ENCODE measurements at places on chromosomes 13 and 19.

DNA sequence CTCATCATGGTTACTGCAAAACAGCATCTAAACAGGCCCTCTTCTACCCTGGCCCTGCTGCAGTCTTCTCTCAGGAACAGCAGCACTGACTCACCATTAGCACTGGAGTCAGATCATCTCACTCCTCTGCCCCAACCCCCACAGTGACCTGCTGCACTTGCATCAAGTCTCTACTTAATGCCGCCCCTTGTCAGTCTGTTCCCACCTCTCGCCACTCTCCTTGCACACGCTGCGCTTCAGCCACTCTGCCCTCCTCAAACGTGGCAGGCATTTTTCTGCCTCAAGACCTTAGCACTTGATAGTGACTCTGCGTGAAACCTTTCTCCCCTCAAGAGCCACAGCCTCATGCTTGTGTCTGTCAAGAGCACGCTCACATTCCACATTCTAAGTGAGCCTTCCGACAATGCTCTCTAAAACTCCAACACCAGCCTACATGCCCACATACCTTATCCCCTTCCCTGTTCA, 22.1 kb downstream of the MIPEP start:
- DNase-seq: no peak

- DNase-seq: no peak
These were observed 11.5 kb downstream of the MPND start for GRCh38 chr19:4354897-4355296.

DNA sequence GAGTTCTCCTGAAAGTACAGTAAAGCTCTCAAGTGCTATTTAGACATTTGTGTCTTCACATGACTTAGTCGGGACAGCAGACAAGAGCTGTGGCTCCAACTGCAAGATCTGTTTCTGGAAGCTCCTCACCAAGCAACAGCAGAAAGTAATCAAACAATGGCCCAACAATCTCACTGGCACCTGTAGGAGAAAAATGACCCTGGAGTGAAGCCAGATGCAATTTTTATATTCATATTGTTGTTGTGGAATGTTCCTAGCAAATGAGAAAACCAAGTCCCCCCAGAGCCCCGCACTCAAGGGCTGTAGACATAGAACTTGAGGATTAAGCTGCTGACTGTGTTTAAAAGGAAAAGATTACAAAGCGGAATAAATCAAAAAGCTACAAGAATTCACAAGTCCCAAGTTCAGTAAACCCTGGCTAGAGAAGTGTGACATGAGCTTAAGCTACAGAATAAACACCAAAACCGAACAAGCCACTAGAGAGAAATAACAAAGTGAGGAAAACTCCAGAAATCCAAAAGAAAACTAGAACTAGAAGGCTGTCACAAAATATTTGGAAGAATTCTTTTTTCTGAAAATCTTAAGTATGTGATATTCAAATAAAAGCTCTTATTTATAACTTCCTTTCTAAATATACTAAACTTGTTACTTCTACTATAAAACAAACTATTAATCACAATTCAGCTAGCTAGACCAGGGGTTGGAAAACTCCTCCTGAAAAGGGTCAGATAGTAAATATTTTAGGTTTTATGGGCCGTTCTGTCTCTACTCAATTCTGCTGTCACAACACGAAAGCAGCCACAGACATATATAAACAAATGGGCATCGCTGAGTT, 454.5 kb downstream of the SUCLA2 start:
- no peak for DNase-seq

GRCh38 chr13:76733671-76734070, 152.5 kb downstream of the KCTD12 start:
- DNase-seq: no peak

GRCh38 chr19:51127755-51128154, 3.0 kb downstream of the SIGLEC9 start:
- DNase-seq: no peak

DNA sequence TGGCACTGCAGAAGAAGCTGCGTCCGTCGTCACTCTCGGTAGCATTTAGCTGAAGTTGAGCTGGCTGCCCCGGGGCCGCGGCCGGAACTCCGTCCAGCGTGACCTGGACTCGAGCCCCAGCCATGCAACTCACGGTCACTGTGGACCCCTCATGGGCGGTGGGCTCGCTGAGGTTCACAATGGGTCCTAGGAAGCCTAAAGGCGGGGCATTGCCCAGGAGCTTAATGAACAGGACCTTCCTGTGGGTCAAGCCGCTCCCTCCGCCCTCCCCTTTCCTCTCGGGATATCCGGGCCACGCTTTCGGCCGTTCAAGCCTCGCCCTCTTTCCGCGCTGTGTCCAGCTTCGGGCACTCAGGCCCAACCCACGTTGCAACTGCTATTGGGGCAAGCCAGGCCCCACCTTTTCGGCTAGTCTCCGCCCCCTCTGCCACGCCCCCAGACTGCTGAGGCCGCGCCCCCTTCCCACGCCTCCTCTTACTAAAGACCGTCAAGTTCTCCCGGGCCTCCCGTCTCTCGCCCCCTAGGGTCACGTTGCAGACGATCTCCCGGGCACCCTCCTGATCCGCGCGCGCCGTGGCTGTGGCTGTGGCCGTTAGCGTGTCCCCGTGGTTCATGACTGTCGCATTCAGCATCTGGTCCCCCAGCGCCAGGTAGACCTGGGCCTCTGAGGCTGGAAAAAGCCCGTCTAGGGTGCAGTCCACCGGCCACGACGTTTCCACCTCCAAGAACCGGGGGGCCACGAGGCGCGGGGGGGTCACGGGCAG, 1.4 kb upstream of the RAVER1 start:
- peak; percentile 29 for DNase-seq

DNA sequence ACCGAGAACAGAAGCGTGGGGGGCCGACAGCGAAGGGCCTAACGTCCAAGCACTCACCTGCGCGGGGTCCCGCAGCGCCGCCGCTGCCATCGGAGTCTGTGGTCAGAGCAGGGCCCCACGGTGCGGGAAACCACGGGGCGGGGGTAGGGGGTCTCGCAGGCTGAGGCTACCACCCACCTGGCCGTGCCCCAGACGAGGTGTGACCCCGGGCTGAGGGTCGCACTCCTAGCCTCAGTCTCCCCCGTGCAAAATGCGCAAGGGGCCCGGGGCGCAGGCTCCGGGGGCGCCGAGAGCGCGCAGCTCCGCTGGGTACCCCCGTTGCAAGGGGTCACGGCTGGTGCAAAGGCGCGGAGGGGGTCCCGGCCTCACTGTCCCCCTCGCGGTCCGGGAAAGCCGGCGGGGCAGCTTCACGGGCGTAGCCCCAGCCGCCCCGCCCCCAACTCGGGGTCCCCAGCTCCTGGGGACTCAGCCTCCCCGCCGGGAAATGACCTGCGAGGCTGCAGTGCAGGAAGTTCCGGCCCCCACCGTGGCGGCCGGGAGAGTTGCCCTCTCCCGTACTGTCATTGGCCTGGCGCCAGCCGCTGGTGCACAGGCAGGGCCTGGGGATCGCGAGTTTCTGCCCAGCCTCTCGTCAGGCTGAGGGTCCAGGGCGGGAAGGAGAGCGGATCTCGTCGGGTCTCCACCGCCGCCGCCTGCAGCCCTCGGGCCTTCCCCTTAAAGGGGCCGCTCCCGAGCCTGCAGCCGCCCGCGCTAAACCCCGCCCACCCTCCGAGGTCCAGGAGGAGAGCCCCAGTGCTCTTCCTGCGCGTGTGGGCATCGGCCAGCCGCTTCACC, at the start of gene ZNF792:
ZNF792 (minus strand) TSS at position 657 of the 834 bp plus-strand sequence; CDS start at position 90, 567 bp downstream.
- no peak for DNase-seq

DNA sequence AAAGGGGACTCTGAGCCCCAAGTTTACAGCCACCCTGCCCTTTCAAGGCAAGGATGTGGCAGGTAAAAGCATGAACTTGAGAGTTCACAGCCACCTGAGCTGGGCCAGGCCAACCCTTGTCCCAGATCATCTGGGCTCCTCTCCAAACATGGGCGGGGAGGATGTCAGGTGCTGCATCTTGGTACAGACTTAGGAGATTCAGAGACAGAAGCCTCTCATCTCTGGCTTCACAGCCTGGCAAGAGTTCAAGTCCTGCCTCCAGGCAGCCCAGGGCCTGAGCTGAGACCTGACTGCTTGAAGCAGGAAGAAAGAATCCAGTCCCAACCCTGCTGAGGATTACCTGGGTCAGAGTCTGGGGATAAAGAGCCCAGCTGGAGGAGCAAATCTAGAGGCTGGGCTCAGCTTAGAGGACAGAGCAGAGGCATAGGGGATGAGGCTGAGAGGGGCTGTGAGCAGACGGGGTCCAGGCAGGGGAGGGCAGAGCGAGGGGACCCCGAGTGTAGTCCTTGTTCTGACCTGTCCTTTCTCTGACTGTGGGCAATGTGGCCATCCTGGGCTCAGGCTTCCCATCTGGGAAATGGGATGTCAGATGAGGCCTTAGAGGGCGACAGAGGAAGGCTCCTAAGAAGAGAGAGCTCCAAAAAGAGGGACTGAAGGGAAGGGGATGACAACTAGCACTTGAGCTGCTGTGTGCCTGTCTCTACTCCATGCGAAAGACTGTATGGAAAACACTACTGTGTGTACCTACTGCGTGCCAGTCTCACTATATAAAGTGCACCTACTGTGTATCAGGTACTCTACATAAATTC, 6.6 kb upstream of the OR10H5 start:
- no peak for DNase-seq

DNA sequence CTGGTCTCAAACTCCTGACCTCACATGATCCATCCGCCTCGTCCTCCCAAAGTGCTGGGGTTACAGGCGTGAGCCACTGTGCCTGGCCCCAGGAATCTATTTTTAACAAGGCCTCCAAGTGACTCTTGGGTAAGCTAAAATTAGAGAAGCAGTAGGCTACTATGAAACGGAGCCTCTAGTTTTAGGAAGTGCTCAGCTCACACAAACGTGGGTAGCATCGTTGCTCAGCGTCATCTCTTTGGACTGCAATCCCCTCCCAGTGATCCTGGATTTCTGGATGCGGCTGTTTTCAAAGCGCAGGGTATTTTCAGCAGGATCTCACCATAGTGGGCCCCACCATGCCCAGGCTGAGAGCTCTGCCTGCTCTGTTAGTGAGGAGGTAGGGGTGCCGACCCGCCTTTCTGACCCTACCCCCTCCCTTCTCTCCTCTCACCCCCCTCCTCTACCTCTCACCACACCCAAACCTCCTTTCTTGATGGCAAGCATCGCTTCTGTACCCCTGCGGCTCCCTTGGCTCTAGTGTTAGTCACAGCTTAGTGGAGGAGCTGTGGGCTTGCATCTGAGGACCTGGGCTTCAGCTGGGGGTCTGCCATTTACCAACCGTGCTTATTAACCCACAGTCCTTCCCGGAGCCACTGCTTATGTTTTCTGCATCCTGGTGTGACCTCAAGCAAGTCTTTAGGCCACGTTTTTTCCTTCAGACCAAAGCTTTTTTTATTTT, 34.2 kb downstream of the GJA3 start:
- no peak for DNase-seq

DNA sequence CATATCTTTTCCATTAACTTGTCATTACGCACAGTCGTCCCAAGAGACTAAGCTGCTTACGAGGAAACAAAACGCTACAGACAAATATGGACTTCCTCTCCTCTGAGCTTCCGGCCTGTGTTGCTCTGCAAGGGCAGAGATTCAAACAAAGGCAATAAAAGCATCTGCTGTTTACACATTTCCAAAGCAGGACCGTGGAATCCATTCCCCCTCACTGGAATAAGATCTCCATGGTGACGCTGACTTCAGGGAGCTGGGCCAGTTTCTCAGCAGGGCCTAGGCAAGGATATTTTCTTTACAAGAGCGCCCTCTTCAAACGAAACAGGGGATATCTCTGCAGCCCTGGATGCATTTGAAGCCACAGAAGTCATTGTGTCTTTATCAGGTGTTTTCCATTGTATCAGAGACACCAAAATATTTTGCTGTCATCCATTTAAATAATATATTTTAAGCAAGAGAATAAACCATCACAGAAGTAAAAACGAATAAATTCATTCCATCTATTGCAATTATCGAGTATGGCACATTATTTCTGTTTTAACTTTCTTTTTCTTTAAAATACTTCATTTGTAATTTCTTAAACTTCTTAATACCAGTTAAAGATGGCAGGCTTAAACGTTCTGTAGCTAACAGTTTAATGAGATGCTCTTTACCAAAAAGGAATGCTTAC, 177.5 kb downstream of the DCLK1 start:
- no peak for DNase-seq

DNA sequence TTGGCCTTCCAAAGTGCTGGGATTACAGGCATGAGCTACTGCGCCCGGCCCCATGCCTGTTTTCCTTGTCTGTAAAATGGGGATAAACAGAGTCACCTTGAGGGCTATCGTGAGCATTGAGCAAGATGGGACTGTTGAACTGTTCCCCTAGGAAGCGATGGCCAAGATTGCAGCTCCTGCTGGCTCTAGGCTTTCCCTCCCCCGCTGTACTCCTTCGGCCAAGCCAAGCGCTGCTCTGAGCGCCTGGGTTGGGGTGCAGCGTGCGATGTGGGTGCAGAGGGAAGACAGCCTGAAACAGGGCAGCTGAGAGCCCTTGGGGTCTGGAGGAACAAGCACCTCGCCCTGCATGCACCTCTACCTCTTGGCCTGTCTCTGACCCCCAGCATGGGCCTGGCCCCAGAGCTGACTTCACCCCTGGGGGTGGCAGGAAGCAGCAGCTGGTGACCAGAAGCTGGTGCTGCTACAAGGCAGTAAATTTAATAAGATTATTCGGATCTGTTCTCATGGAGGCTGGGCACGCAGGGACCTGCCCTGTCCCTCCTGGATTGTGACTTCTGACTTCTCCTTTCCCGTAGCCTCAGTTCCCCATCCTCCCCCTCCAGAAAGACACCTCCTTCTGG, 5.3 kb downstream of the GNG8 start:
- no peak for DNase-seq

DNA sequence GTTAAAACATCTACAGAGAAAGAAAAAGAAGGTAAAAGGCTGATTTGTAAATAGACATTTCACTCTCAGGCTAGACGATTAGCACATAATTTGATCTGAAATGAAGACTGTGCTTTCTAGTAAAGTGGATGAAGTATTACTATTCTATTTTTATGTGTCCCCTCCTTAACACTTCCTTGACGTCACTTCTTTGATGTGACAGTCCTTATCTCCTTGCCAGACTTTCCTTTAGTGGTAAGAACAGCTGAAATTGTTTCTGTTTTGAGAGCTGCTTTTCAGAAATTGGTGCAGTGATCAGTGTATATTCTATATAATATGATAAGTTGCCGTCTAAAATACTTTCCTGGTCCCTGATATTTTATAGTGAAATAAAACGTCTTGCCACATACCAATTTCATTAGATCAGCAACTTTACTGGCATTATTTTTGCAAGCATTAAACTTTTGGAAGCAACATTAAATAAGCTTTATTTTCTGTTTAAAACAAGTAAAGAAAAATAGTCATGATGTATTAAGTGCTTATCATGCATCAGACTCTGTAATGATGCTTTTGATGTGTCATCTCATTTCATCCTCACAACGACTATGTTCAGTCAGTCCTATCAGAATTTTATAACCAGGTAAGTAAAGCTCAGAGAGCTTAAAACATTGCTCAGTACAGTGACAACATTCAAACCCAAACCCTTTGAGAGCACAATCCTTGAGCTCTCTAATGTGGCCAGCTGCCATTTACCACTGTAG, 210.3 kb upstream of the PCDH9 start:
- DNase-seq: no peak

Measured in cortex of kidney (tissue), 1 donor.